ENCODE measurements at places on chromosomes 1 and 21. TPM values are rescaled to one million over a fixed set of nuclear protein-coding genes. Genes with fewer than 3 reads are reported as not detected.

KCNJ15 gene
- total RNA-seq: not detected

OMA1 gene
- total RNA-seq: 26.4 TPM

TBX19 gene
- total RNA-seq: 0.12 TPM

RAP1GAP gene
- 0.82 TPM for total RNA-seq

NBPF8 gene
- 8.2 TPM for total RNA-seq

SYTL1 gene
- total RNA-seq: 0.34 TPM

KCNE2 gene
- total RNA-seq: not detected

NMNAT2 gene
- total RNA-seq: 1.7 TPM

LAMB3 gene
- 0.51 TPM for total RNA-seq
